ENCODE measurements at places on chromosomes 7 and 10.

DNA sequence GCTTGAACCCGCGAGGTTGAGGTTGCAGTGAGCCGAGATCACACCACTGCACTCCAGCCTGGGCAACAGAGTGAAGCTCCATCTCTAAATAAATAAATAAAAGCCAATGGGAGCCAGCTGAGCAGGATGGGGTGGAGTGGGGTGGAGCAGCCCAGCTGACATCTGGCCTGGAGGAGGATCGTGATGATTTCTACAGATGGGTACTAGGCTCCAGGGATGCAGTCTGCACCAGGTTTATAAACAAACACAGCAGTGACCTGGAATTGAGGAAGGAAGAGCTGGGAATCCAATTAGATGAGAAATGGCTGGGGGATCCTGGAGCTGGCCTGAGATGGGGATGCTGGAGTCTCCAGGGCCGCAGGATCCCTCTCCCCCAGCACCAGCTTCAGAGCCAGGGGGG is 7.3 kb upstream of the GRIFIN start:
- no peak for DNase-seq

DNA sequence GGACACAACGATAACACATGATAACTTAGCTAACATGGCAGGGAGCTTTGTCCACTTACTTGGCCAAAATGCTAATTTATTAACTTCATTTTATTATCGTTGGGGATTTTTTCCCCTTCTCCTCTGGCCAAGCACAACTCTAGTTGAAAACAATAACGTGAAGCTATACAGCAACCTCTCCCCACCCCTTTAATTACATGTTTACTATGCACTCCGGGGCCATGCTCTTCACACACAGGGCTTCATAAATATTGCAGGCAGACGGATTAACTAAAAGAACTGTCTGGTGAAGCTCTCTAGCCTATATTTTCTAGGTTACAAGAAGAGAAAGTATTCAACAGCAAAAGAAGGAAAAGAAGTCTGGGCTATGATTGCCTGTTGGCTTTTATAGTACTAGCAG is 51.7 kb downstream of the XRCC2 start:
- no peak for DNase-seq

DNA sequence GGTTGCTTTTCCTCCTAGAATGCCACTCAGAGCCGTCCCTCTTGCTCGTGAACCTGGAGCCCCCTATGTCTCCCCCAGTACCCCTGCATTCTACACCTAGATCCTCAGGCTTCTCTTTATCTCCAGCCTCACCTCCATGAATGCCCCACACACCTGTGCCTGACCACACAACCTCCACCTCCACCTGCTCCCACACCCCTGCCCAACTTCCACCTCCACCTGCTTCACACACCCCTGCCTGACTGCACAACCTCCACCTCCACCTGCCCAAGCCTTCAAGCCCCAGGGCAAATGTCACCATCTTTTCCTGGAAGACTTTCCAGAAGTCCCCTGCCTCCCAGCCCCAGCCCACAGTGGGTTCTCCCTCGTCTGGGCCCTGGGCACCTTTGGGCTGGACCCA is 6.9 kb upstream of the LFNG start:
- DNase-seq, result no peak

- DNase-seq, result no peak
These were observed 72.0 kb downstream of the GOLGA7B start for GRCh38 chr10:97921581-97922021.

DNA sequence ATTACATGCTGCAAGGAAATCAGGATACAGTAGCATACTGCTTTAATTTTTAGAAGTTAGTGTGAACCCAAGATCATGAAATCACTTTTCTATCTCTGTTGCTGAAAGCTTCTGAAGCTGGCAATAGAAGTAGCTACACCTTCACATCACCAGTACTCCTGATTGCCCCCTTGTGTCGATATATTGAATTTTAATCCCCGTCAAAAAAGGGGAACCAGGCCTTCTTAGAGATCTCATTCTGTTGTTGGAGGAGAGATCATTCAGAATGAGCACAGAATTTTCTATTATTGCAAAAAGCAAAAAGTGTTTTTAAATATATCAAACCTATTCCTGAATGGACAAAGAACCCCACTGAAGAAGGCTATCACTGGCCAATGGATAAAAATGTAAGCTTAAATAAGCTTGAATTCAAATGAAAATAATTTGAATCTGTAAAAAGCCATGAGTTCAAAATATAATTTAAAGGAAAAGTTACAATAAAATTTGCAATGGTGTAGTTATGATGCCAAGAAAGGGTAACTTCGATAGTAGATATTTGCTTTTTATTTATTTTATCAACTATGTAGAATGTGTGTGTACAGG is 39.7 kb upstream of the TEX47 start:
- DNase-seq, result peak; percentile 1

- DNase-seq, result peak; percentile 13
These were observed 3.6 kb downstream of the FIGNL1 start for GRCh38 chr7:50446542-50446960.

GRCh38 chr7:45236666-45237065 is 79.1 kb downstream of the RAMP3 start:
- no peak for DNase-seq

DNA sequence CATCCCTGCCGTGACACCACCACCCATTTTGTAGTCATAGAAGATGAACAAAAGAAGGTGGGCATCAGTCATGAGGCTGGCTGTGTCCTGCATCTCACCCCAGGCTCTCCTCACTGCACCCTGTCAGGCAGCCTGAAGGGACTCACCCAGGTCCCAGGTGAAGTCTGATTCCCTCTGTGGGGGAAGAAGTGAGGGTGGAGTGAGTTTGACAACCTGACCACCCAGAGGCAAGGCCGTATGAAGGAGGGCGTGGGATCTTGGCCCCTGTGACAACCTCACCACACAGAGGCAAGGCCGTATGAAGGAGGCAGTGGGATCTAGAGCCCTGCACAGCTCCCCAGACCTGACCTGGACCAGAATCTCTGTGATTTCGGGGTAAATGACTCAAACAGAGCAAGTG is 152.5 kb downstream of the DIP2C start:
- DNase-seq, result no peak

DNA sequence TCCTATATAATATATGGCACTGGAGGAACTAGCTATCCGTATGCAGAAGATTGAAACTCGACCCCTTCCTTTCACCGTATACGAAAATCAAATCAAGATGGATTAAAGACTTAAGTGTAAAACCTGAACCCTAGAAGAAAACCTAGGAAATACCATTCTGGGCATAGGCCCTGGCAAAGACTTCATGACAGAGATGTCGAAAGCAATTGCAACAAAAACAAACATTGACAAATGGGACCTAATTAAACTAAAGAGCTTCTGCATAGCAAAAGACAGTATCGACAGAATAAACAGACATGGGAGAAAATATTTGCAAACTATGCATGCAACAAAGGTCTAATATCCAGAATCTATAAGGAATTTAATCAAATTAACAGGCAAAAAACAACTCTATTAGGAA is 61.4 kb upstream of the HDAC9 start:
- DNase-seq, result no peak

DNA sequence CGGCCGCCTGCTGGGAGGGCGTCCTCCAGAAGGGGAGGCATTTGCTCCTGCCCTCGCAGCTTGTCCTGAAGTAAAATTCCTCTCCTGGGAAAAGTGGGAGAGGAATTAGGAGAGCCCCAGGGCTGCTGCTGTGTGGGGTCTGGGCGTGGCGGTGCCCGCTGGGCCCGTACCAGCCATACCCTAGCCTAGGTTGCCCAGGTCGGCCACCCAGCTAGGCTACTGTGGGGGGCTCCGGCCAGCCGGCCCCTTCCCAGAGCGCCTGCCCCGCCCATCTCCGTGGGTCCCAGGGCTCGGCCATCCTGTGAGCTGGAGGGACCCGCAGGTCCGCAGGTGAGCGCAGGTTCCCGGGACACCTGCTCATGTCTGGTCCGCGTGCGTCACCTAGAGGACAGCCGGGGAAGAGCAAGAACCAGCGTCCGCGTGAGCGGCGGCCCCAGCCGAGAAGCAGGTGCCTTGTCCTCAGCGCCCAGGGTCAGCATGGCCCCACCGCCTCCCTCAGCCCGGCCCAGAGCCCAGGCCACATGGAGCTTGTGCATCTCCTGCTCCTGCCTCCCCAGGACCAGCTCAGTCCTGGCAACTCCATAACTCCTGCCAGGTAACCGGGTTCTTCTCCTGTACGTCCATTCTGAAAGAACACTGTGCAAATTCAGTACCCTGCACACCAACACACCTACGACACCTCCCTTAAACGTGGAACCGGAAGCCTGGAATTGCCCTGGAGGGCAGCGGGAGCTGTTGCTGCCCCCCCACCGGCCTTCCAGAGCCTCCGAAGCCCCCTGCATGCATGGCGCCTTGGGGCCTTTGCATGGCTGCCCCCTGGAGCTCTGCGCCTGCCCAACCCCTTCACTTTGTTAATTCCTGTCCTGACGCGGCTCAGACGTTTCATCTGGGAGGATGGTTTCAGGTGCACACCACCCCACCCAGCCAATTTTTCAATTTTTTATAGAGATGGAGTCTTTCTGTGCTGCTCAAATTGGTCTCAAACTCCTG is 22.8 kb upstream of the FOXL3 start:
- no peak for DNase-seq

- no peak for DNase-seq
These were observed 68.0 kb downstream of the MRC1 start for GRCh38 chr10:17877121-17877520.

GRCh38 chr7:128099204-128099671 is 68.0 kb upstream of the LRRC4 start:
- DNase-seq, result no peak

DNA sequence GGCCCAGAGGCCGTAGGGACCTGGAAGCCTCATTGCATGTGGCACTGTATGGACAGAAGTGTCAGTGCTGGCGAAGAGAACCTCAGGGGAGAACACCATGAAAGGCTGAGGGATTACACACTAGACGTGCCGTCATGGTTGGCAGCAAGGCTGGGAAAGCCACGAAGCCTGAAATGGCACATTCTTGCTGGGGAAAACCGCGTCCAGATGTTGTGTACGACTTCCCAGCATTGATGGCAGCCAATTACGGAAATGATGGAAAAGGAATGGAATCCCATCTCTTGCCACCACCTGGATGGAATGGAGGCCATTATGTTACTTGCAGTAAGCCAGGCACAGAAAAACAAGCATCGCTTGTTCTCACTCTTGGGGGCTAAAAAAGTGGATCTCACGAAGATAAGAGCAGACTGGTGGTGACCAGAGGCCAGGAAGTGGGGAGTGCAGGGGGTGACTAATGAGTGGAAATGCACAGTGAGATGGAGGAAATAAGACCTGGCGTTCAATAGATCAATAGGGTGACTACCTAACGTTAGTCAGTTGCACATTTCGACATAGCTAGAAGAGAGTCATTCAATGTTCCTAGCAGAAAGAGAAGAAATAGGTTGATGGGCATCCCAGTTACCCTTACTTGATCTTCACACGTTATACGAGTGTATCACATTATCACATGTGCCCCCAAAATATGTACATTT is 14.6 kb upstream of the PWWP2B start:
- DNase-seq, result no peak

- DNase-seq, result no peak
These were observed 80.5 kb downstream of the ABCA13 start for GRCh38 chr7:48251766-48252165.

DNA sequence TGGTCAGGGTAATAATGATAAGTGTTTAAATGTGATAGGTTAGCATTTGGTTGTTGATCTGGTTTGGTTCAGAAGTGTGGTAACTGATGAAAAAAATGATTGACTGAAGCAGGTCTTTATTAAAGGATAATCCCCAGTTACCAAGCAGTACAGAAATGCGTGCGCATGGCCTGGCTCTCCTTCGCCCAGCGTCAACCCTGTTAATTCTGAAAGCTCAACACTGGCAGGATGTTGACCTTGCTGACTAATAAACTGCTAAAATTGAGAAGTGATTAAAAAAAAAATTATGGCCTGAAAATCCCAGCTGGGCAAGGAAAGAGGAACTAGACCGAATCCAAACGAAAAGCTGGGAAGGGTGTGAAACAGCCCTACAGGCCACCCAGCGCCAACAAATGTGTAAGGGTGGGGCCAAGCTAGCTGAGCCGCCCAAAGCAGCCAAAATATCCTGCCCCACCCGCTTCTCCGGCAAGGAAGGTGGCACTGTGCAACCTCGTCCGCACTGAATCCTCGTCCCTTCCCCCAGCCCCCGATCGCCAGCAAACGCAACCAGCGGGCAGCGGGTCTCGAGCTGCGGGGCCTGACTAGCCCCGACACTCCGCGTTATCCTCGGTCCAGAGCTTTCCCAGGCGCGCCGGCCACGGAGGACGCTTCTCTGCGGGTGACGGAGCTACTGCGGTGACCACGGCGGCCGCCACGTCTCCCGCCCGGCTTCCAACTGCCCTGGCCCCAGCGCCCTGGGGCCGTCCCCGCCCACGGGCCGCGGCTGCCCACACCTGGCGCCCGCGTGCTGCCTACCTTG is 561 bp downstream of the SHTN1 start:
- no peak for DNase-seq

GRCh38 chr7:35623381-35623780 is 71.6 kb downstream of the HERPUD2 start:
- no peak for DNase-seq

DNA sequence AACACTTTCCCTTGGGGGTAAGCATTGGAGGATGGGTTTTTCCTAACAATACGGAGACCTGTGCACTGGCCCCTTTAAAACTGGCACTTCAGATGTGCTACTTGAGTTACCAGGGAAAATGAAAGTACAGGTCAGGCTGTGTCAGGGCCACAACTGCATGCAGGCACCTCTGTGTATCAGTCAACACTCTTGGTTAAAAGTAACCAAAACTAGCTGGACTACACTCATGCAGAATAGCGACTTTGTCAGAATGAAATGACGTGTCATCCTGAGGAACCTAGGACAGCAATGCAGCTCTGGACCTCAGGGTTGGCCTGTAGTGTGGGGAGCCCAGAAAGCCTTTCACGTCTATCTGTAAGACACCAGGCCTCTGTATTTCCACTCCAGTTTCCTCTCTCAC is 33.8 kb upstream of the SMKR1 start:
- no peak for DNase-seq

DNA sequence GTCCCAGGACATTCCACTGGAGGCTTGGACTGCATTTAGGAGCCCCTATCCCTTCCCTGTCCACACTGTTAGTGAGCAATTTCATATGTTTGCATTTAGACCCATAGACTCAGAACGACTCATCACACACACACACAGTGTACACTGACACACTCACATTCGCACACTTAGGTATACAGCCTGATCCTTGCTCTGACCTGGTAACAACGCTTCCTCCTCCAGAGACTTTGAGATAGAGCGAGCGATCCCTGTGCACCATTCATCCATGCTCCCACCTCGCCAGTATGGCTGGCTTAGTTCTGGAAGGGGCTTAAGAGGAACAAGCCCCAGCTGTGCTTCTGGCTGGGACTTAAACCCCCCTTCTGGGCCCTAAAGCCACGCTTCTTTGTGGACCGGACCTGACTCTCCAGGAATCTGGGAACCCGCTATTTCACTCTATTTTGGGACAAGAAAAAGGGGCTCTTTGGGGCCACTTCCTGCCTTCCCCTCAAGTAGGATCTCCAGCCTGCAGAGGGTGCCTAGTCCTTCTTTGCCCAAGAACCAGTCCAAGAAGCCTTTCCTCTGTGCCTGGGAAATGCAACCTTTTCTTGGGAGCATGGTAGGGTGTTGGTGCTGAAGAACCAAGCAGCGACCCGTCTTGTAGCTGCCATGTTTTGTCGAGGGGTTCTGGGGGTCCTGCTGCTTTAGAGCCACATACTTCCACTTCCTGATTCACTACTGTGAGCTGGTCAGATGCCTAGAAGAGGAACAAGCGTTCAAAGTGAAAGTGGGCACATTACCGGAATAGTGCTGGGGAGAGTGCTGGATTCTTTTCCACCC is 1.1 kb upstream of the HOXA13 start:
- no peak for DNase-seq

- no peak for DNase-seq
These were observed 441.0 kb downstream of the KCNMA1 start for GRCh38 chr10:77196614-77197013.

Measured in fibroblast of the conjunctiva (primary cell).